ENCODE measurements at places on chromosomes 6 and 20.

DNA sequence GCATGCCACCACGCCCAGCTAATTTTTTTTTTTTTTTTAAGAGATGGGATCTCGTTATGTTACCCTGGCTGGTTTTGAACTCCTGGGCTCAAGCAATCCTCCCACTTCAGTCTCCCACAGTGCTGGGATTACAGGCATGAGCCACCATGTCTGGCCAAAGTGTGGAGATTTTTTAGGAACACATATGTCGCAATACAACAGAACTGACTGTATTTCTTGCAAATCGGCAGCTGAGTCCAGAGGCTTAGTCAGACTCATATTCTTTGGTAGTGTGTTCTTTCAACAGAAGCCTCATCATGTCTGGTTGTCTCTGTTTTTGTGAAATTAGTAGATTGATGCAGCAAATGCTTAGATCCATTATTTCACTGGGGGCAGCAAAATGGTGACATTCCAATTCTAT lies 23.9 kb upstream of the CD164 start:
- DNase-seq = no peak

DNA sequence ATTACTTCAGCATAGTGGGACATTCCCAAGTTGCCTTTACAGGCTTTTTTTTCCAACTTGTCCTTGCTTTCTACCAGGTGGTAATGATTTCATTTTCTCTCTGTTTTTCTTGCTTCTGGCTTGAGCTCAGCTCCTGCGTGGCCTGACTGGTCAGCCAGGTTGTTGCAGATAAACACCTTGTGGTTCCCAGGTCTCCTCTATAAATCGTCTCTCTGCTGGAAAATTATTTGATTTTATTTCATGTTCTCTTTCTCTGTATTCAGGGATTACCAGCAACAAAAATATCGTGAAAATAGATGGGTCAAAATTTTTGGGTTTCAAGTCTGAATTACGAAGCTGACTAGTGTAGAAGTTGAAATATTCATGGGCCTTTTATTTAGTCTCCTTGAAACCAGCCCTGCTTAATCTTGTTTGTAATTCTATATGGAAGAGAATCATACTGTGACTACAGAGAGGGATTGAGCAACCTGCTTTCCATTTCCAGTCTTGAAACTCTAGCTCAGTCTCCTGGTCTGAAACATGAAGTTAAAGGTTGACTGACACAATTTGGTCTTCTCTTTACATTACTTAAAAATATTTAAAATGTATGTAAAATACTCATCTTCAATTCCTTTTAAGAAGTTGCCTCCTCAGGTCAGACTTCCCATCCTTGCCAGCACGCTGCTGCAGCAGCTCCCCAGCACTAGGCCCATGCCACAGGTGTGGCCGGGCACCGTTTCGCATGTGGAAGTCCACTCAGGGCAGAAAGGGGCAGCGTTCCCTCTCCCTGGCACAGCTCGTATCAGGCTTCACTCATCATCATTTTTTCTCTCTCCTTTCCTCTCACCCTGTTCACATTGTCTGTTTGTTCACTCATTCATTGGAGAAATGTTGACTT lies 7.1 kb downstream of the DUSP22 start:
- DNase-seq = no peak

DNA sequence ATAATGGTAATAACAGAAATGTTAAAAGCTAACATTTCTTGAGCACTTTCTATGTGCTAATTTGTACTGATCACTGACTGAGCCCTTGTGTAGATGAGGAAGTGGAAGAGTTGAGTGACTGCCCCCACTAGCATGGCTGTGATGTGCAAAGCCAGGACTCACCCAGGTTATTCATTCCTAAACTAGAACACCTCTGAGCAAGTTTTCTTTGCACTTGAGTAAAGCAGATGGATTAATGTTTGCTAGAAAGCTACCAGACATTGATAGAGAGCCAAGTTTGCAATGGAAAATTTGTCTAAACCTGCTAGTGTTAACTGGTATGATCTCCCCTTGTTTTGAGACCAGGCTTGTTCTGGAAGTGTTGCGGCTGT lies 467.4 kb upstream of the PLCB4 start:
- no peak for DNase-seq

GRCh38 chr6:7878401-7878964 lies 32.1 kb downstream of the TXNDC5 start:
- DNase-seq = no peak

DNA sequence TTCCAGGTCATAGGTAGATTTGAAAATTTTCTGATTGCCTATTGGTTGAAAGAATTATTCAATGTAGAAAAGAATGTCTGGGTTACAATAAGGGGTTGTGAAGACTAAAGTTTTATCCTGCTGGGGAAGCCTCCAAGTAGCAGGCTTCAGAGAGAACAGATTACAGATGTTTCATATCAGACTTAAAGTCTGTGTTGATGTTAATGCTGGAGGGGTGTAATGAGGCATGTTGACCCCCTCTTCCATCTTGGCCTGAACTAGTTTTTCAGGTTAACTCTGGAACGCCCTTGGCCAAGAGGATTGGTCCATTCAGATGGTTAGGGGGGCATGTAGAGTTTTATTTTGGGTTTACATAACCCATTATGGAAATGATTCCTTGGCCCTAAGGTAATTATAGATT lies 356.2 kb downstream of the UTRN start:
- no peak for DNase-seq

DNA sequence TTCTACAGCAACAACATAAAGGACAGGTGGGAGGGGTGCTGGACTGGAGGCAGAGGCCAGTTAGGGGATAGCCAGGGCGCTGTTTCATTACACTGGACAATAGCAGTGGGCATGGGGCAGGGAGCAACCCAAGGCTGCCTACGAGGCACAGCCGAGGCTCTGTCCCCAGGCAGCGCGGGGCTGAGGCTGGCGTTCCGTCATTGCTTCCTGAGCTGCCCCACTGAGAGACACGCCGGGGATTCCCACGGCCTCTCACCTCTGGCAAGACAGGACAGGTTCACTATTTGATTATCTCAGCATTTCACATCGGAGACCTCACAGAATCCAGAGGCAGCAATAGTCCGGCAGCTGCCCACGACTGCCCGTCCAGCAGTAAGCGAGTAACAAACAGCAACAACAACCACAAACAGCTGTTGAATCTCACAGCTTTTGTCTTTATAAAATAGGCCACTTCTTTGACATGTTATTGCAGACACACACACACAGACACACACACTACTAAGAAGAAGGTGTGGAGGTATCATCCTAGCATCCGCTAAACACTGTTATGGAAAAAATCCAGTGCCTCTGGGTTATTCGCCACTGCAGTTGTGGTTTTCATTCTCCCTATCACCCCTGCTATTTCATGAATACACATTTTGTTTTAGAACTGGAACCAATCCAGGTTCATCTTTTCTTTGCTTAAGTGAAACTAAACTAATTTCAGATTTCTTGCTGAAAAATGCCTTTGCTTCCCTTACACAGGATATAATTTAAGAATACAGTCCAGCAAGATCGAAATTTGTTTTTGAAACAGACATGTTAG lies 19.5 kb downstream of the KIF25 start:
- DNase-seq = no peak

GRCh38 chr6:78861509-78861908 lies 5.8 kb upstream of the IRAK1BP1 start:
- DNase-seq = no peak

DNA sequence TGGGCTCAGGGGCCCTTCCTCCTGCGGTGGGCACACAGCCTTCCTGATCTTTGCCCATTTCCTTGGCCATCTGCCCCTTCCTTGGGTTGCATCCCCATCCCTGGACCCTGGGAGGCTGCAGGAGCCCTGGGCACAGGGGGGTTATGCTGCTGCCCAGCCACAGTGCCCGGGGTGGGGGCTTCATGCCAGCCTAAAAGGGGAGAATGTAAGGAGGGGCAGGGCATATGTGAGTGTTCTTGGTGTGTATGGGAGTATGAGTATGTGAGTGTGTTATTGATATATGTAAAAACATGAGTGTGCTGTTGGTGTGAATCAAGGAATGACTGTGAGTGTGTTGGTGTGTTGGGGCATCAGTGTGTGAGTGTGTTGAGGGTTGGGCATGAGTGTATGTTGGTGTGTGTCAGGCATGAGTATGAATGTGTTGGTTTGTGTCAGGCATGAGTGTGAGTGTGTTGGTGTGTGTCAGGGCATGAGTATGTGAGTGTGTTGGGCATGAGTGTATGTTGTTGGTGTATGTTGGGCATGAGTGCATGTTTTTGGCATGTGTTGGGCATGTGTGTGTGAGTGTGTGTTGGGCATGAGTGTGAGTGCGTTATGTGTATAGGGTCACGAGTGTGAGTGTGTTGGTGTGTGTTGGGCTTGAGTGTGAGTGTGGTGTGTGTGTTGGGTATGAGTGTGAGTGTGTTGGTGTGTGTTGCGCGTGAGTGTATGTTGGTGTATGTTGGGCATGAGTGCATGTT lies 14.7 kb upstream of the CST8 start:
- no peak for DNase-seq

- DNase-seq = peak; percentile 9
These were observed 271.0 kb downstream of the ZNF217 start for GRCh38 chr20:53322651-53323050.

- DNase-seq = peak; percentile 38
These were observed 2.8 kb downstream of the EZR start for GRCh38 chr6:158816329-158816728.

DNA sequence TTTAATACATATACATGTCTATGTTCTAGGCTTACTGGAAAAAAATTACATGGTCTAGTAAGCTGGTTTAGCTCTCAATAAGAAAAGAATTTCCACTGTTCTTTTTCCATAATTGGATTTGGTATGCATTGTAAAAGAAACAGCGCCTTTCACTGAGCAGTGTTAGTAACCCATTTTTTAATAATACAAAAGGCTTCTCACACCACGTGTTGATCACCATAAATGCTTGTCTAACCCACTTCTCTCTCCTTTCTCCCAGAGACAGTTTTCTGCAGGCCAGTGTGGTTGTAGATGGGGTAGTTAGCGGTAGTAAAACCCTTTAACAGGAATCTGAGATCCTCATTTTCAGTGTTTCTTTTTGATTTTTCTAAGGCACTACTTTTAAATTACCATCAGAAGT lies 348.7 kb upstream of the MANEA start:
- no peak for DNase-seq

DNA sequence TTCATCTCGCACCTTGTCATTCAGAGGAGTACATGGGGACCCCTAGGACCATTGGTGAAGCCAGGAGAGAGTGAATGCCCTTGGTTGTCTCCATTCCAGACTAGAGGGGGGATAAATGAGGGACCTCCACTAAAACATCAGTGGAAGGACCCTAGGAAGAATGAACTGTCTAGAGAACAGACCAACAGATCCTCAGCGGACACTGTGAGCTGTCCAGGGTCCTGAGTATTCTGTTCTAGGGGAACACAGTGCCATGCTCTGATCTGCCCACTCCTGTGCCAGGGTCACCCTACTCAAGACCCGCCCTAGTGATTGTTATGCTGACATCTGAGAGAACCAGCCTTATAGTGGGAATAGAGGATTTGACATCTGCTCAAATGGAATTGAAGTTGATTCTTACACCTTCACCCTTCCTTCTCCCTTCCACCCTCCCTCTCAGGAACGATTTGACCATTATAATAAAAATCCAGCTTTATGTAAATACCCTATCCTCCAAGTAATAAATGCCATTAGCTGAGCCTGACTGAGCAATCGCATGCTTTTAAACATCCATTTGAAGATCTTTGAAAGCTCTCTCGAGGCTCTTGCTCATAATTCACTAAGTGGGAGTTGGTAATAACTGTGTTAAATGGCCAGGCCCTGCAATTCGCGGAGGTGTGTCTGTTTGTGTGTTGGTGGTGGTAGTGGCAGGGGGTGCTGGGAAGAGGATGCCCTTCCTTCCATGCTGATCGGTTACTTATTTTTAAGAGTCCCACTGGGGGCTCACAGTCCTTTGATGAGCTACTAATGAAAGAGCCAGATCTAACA lies 43.6 kb upstream of the SLC32A1 start:
- no peak for DNase-seq

DNA sequence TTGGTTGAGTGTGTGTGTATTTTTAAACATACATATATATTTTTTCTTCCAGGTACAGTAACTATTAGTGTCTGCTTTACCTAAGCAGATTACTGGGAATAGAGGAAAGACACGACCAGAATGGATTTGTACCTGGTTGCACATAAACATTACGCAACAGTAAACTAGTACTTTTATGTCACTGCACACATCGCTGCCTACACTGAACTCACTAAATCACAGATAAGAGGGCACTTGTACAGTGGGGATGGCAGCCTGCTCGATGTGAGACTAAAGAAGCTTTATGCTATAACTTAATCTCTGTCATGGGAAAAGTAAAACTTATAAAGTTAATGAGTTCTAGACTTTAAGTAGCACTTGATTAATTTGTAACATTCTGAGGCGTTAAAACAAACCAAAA lies 89.5 kb upstream of the SIM1 start:
- DNase-seq = no peak

DNA sequence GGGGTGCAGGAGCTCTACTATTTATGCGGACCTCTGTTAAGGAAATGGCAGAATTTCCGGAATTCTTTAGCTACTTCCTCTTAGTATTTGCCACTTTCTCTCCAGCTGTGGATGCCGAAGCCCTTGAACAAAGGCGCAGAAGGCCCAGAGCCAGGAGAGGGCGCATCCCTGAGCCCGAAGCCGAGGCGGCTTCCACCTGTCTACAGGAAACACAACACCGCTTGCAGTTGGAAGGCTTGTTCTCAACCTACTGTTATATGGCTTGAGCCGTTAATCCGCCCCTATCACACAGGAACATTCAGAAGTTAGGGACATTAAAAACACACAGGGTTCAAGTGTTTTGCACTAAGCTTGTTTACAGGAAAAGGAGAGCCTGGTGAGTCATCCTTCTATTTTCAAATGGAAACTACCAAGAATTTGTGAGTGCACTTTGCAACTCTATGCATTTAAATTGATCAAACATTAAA lies 417.1 kb downstream of the BCKDHB start:
- no peak for DNase-seq

- no peak for DNase-seq
These were observed 125.2 kb downstream of the SULF2 start for GRCh38 chr20:47659904-47660601.

- no peak for DNase-seq
These were observed 18.9 kb upstream of the HLA-DOA start for GRCh38 chr6:33028220-33028849.

DNA sequence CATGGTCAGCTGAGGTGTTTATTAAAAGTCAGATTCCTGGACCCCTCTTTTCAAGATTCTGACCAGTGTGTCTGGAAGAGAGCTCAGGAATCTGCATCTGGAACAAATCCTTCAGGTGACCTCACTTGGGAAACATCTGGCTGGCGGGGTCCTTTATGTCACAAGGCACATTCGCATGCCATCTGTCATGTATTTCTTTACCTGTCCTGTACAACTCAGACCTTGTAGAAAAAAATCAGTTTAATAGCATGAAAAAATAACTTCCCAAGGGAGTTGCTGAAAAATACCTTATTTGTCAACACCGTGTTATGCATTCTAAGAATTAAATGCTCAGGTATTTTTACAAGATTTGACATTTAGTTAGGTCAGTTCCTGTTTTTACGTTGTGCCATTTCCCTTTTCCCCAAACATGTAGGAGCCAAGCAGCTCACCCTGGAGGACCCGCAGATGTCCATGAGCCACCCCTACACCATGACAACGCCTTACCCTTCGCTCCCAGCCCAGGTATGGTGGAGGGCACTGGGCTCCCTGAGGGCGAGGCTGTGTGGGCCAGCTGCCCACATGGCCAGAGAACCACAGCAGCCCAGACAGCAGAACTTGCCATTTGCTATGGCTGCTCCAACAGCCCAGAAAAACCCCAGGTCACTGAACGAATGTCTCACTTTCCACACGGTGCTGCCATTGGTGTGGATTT lies 4.0 kb downstream of the IRF4 start:
- DNase-seq = no peak

- no peak for DNase-seq
These were observed 463.4 kb downstream of the MAFB start for GRCh38 chr20:40225596-40225995.

- DNase-seq = no peak
These were observed 27.4 kb downstream of the HEBP2 start for GRCh38 chr6:138431256-138432062.
